ENCODE measurements at places on chromosomes 16 and 17. TPM values are rescaled to one million over a fixed set of nuclear protein-coding genes. Genes with fewer than 3 reads are reported as not detected.

TP53TG3C gene
- total RNA-seq = not detected

DNAAF1 gene
- not detected for total RNA-seq

ANKRD40 gene
- total RNA-seq = 27.3 TPM

PRR35 gene
- not detected for total RNA-seq

TOX3 gene
- total RNA-seq = not detected

DPEP3 gene
- total RNA-seq = 0.25 TPM

DNAI2 gene
- total RNA-seq = 0.45 TPM

FBXW10 gene
- not detected for total RNA-seq

GRCh38 chr17:65930140-65930730, 261.7 kb downstream of the CEP112 start:
- DNase-seq = no peak

DNA sequence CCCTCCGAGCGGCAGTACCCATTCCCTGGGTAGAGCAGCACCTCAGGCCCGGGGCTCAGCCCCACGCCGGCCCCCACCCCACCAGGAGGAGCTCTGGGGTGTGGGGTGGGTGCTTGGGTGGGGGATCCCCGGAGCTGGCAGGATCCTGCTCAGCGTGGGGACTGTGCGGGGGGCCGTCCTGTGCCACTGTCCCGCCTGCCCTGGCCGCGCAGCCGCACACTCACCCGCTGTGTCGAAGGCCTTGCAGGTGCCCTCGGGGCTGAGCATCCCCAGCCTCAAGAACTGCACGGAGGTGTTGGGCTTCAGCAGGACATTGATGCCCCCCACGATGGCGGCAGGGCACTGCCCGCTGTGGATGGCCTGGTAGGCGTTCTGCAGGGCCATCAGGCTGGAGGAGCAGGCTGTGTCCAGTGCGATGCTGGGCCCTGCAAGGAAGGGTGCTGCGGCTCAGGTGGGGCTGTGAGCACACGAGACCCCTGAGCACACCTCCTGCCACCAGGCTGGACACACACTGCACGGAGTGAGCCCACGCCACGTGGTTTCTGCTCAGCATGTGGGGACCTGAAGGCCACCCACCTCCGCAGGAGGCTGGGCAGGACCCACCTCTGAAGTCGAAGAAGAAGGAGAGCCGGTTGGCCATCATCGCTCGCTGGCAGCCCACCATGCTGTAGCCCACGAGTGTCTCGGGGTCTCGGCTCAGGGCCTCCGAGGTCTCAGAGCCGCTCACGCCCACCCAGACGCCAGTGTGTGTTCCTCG, 4.9 kb downstream of the FASN start:
- no peak for DNase-seq

DNA sequence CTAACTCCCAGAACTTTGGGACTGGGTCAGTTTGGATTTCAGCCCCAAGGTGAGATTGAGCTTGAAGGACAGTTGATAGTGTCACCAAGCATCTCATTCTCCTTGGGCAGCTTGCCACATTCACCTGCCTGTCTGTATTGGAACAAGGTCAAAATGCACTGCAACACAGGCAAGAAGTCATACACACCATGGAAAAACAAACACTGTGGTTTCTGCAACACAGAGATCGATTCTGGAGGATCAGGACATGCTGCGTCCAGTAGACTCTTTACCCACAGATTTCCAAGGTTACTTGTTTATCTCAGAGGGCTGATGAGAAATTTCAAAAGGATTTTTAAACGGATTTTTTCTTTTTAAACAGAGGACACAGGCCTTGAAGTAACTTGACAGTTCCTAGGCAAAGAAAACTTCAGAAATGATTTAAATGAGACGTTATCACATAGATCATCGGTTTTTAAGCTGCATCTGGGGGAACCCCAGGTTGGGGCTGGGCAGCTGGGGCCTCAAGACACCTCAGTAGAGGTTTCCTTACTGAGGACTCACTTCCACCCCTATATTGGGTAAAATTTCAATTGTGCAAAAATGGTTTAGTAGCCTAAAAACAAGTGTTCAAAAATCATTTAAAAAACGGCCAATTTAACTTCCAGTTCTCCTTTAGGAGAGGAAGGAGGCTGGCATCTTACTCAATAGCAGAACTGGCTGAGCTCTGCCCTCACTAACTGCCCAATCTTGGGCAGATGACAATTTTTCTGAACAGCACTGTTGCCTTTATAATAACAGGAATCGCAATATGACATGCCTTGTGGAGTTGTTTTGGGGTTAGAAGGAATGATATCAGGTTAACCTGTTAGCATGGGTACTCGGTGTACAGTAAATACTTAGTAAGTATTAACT, 299.3 kb downstream of the XYLT1 start:
- no peak for DNase-seq

- no peak for DNase-seq
Measured at GRCh38 chr17:76981545-76982295, 113.5 kb downstream of the MGAT5B start.

DNA sequence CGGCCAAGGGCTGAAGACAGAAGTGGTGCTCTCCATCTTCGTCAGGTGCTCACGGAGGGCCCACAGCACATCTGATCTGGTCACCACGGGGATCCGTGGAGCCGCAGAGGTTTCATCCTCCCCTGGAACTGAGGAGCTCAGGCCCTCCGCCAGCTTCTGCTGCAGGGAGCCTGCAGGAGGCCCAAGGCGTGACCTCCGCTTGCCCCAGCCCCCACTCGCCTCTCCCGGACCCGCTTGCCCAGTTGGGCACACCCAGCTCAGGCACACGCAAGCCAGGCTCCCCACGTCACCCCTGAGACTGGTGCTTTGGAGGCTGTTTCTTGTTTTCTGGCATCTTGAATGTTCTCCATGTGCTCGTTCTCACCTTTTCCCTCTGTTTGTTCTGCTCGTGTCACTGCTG, 39.4 kb upstream of the CHMP6 start:
- DNase-seq = no peak

DNA sequence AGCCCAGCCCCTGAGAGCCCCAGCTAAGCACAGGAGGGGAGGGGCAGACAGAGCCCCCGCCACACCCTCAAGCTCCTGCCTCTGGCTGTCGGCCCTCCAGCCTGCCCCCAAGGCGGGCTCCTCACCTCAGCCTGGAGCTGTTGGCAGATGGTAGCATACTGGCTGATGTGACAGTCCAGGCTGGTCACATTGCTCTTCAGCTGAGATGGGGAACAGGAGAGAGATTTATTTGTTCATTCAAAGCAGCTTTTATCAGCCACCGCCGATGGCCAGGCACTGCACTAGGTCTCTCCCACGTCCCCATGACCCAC, 14.8 kb downstream of the KIF18B start:
- no peak for DNase-seq

GRCh38 chr17:82094931-82095776, 2.9 kb downstream of the FASN start:
- no peak for DNase-seq

All from activated CD8-positive, alpha-beta T cell treated with anti-CD3 and anti-CD28 coated beads for 36 hours (primary cell).